ENCODE measurements at places on chromosomes 3 and 15. TPM values are rescaled to one million over a fixed set of nuclear protein-coding genes. Genes with fewer than 3 reads are reported as not detected.

The UPK1B gene
- total RNA-seq, result not detected

The SCN5A gene
- total RNA-seq, result 0.12 TPM

The MFN1 gene
- total RNA-seq, result 31.3 TPM

The PLXND1 gene
- total RNA-seq, result 7.2 TPM

The TXNRD3 gene
- 2.0 TPM for total RNA-seq

The GRK7 gene
- total RNA-seq, result not detected

The VGLL4 gene
- 18.7 TPM for total RNA-seq

The CCR5 gene
- 2.1 TPM for total RNA-seq

The CCR4 gene
- 137 TPM for total RNA-seq

The ZCWPW2 gene
- 0.39 TPM for total RNA-seq

- no peak for DNase-seq
Measured at GRCh38 chr3:186138272-186138981, 29.5 kb upstream of the ETV5 start.

GRCh38 chr15:89085289-89085926 lies 2.8 kb upstream of the ABHD2 start:
- DNase-seq, result no peak

DNA sequence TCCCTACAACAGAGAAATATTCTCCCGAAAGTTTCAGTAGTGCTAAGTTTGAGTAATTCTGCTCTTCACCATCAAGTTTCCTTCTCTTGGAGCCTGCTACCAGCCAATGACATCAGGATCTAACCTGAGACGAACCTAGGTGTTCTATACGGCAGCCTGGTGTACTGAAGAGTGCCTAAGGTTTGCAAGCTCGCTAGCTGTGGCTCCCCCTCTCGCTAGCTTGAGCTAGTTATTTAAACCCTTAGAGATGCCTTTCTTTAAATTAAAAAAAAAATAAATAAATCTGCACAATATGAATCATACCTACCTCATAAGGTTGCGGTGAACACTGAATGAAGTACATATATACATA lies 1.4 kb upstream of the COL8A1 start:
- DNase-seq, result no peak

DNA sequence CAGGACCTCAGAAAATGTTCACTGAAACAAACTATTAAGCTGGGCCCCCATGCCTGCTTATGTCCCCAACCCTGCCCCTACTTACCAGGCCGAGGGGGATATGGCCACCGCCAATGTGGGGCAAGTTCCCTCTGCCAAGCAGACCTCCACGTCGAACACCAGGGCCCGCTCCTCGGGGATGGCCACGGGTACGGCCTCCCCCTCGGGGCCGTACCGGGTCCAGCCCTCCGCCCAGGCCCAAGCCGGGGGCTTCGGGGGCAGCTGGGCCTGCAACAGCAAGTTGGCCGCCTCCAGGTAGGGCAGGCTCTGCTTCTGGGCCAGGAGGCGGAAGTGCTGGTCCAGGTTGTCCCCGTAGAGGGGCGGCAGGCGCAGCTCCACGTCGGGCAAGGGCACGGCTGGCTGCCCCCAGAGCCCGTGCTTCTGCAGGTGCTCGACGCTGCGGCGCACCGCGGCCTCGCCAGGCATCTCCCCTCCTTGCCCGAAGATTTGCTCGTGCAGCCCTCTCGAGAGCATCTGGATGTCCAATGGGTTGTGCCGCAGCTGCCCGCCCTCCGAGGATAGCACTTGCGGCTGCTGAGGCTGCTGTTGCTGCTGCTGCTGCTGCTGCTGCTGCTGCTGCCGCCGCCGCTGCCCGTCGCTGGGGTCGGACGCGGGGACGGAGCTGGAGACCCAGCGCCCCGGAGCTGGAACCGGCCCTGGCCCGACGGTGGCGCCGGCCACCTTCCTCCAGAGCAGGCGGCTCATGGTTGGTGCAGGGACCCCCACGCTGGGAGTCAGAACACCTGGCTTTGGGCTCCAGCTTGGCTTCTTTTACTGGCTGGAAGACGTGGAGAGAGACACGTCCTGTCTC lies 1.4 kb downstream of the POLG start:
- no peak for DNase-seq

DNA sequence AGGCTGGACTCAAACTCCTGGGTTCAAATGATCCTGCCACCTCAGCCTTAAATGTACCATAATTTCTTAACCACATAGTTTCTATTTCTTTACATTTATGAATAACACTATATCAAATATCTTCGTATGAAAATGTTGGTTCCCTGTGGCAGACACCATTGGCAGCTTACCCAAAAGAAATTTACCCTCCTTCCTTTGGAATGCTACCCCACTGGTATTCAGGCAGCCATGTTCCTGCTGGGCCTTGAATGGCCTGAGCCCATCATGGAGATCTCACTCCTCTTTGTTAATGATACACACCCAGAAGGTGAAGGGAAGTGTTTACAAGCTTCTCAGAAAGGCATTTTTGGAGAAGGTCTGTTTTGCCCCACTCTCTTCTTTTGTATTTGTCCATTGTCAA lies 94.3 kb upstream of the RNF7 start:
- DNase-seq, result no peak

- no peak for DNase-seq
Measured at GRCh38 chr3:148945116-148945515, 46.2 kb upstream of the GYG1 start.

GRCh38 chr3:100213891-100214573 lies 46.8 kb upstream of the TBC1D23 start:
- DNase-seq, result no peak

- DNase-seq, result no peak
Measured at GRCh38 chr15:48426044-48426443, 94.8 kb downstream of the DUT start.
